Colonic mucosa (tissue), 4 donors: ENCODE measurements at places on chromosomes 6 and 20. TPM values are rescaled to one million over a fixed set of nuclear protein-coding genes. Genes with fewer than 3 reads are reported as not detected.

Gene TMEM244
- total RNA-seq, result not detected

Gene CPXM1
- total RNA-seq, result 0.98 TPM

Gene MAS1
- total RNA-seq, result not detected

Gene SLC17A9
- 54.7 TPM for total RNA-seq

GRCh38 chr6:133396984-133397348, 155.8 kb downstream of the EYA4 start:
- H3K4me1 ChIP-seq, result no peaks in the 10 kb centered on the region
- DNase-seq, result no peak
- no peak overlapping the region for H3K27ac ChIP-seq
- no peak overlapping the region for H3K4me3 ChIP-seq

- peaks cover 19% of the 10 kb centered on the region for H3K4me1 ChIP-seq
- H3K27ac ChIP-seq, result peak within 1 kb of the TSS; percentile 46
- H3K36me3 ChIP-seq, result no peaks in the 10 kb centered on the region
- DNase-seq, result no peak
- peaks cover 28% of the 10 kb centered on the region for H3K27me3 ChIP-seq
Observed at GRCh38 chr20:62367136-62367632, at the start of gene LAMA5. Gene LAMA5 (minus strand): TSS chr20:62367312. CDS start chr20:62367245, 67 bp downstream.

DNA sequence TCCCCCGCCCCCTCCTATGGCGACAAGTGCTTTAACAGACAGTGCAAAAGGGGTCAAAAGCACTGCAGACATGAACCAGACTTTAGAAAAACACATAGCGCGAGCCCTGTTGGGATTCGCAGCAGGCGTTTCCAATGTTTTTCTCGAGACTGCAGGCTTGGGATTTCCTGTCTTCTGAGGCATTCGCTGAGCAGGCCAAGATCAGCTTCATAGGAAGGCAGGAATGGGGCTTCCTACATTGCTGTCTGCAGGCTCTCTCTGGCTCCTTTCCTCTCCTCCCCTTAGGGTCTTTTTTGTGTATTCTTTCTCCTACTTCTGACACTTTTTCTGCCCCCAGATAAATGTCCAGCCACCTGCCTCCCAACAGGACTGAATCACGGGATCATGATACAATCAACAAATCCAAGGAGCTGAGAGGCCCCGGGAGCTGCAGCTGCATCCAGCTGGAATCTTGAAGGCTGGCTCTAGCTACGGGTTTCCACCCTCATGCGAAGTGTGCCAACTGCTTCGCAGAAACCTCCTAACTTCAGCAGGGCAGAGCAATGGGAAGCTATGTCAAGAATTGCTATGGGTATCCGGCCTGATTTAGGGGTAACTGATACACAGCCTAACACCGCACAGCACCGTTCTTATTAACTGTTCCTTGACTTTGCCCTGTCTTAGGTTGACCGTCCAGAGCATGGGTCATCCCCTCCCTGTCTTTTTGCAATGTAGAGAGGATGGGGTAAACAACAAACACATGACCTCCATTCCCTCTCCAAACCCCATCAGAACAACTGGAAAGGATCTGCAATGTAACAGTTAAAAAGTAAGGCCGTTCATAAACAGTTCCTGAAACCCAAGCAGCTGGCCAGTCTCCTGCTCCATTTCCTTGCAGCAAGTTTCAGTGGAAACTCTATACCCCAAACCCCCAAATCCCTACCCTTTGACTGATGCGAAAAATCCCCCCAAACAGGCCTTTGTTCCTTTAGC, 31.5 kb downstream of the SNX5 start:
- H3K4me1 ChIP-seq, result no peaks in the 10 kb centered on the region
- peak; percentile 66 for DNase-seq
- H3K36me3 ChIP-seq, result no peaks in the 10 kb centered on the region

- no peaks in the 10 kb centered on the region for H3K4me1 ChIP-seq
- H3K27me3 ChIP-seq, result no peaks in the 10 kb centered on the region
- DNase-seq, result no peak
- H3K36me3 ChIP-seq, result no peaks in the 10 kb centered on the region
Observed at GRCh38 chr6:40855168-40855880, 183.7 kb downstream of the UNC5CL start.

GRCh38 chr6:139027620-139028182, 844 bp upstream of the ABRACL start:
- peak overlapping the region; percentile 87 for H3K4me3 ChIP-seq
- DNase-seq, result peak; percentile 63
- peak overlapping the region; percentile 85 for H3K27ac ChIP-seq

- no peaks in the 10 kb centered on the region for H3K27me3 ChIP-seq
- H3K4me1 ChIP-seq, result no peaks in the 10 kb centered on the region
- no peak overlapping the region for H3K4me3 ChIP-seq
- no peak overlapping the region for H3K27ac ChIP-seq
- DNase-seq, result no peak
Observed at GRCh38 chr20:17783671-17784070, 83.9 kb downstream of the BANF2 start.

Gene SOBP
- 0.67 TPM for total RNA-seq

- DNase-seq, result no peak
- H3K36me3 ChIP-seq, result no peaks in the 10 kb centered on the region
- H3K27ac ChIP-seq, result no peak overlapping the region
- H3K27me3 ChIP-seq, result no peaks in the 10 kb centered on the region
- H3K4me3 ChIP-seq, result no peak overlapping the region
- H3K4me1 ChIP-seq, result no peaks in the 10 kb centered on the region
Observed at GRCh38 chr6:24154121-24154520, 28.1 kb downstream of the NRSN1 start.

- peak overlapping the region; percentile 95 for H3K27ac ChIP-seq
- no peak overlapping the region for H3K4me3 ChIP-seq
- H3K36me3 ChIP-seq, result no peaks in the 10 kb centered on the region
- no peaks in the 10 kb centered on the region for H3K27me3 ChIP-seq
- H3K4me1 ChIP-seq, result peaks cover 43% of the 10 kb centered on the region
Observed at GRCh38 chr6:35047265-35048011, 93.7 kb downstream of the TCP11 start.

GRCh38 chr20:25865715-25866656, 169.3 kb upstream of the ZNF337 start:
- no peaks in the 10 kb centered on the region for H3K36me3 ChIP-seq
- H3K27me3 ChIP-seq, result peaks cover 10% of the 10 kb centered on the region
- H3K27ac ChIP-seq, result no peak overlapping the region
- H3K4me3 ChIP-seq, result no peak overlapping the region
- H3K4me1 ChIP-seq, result no peaks in the 10 kb centered on the region

Gene CRISP2
- total RNA-seq, result not detected

DNA sequence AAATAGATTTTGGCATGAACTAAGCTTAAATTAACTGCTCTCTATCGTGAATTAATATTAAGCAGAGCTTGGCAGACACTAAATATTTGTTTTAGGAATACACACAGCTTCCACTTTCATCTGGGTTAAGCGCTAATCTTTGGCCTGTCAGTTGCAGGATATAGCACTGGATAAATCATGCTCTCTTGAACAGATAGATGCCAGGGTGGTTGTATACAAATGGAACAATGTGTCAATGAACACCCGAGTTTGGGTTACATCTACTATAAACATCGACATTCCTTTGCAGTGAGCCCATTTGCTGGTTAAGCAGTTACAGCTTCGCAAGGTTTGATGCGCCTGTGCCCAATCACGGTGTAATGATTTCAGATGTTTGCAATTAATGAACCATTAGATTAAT, 338.2 kb upstream of the ZFP64 start:
- no peak overlapping the region for H3K27ac ChIP-seq
- no peak for DNase-seq
- no peaks in the 10 kb centered on the region for H3K4me1 ChIP-seq
- no peak overlapping the region for H3K4me3 ChIP-seq

Gene TREML1
- total RNA-seq, result not detected

DNA sequence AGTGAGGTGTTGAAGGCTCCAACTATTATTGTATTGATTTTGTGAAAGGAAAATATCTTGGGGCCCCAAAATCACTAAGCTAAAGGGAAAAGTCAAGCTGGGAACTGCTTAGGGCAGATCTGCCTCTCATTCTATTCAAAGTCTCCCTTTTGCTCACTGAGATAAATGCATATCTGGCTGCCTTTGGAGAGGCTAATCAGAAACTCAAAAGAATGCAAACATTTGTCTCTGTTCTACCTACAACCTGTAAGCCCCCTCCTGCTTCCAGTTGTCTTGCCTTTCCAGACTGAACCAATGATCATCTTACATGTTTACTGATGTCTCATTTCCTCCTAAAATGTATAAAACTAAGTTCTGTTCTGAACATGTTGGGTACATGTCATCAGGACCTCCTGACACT, 125.9 kb downstream of the HTR1B start:
- no peak overlapping the region for H3K4me3 ChIP-seq
- no peaks in the 10 kb centered on the region for H3K4me1 ChIP-seq
- DNase-seq, result no peak
- H3K27me3 ChIP-seq, result no peaks in the 10 kb centered on the region

DNA sequence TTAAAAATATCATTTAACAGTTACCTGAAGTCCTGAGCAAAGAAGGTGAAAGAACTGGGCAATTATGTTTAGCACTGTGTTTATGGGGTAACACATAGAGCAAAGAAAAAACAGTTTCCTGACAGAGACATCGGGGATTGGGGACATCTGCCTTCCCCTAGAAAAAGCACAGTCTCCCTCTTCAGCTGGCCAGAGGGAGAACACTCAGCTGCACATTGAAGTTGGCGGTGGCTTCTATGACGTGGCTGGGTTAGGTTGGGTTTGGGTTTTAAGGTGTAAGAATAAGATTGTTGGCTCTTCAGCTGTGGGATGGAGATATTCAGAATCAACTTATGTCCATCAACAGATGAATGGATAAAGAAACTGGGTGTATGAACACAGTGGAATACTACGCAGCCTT, 124.0 kb upstream of the DTNBP1 start:
- no peak overlapping the region for H3K27ac ChIP-seq
- H3K36me3 ChIP-seq, result no peaks in the 10 kb centered on the region
- no peaks in the 10 kb centered on the region for H3K27me3 ChIP-seq
- H3K4me1 ChIP-seq, result no peaks in the 10 kb centered on the region

DNA sequence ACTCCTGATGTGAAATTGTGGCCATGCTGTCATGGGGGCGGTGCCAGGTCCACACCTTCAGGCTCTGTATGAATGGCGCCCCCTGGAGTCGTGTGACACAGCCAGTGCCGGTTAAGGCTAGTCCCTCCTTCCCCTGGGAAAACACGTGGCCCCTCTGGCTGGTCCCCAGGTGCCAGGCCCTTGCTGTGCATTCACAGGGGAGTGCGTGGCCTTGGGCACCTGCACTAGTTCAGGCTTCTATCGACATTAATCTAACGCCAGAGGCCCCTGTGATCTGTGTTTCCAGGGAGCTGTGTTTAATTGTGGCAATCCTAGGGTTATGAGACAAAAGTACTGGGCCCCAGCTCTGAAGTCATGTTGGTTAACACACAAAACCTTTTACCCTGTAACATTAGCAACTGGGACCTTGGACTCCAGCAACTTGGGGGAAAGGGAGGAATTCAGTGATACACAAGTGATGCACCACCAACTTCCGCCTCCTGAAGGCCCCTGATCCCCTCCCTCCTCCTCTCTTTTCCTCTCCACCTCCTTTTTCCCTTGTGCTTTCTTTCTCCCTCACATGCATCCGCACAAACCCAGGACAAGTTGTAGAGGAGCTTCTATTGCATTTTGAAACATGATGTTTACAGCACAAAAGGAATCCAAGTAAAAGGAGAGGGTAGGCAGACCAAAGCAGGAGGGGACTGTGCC, 74.0 kb downstream of the SSR1 start:
- DNase-seq, result peak; percentile 94
- H3K27ac ChIP-seq, result no peak overlapping the region
- no peaks in the 10 kb centered on the region for H3K27me3 ChIP-seq
- H3K4me3 ChIP-seq, result no peak overlapping the region
- peaks cover 3% of the 10 kb centered on the region for H3K36me3 ChIP-seq
- H3K4me1 ChIP-seq, result peaks cover 25% of the 10 kb centered on the region

Gene KIF6
- total RNA-seq, result 0.17 TPM

DNA sequence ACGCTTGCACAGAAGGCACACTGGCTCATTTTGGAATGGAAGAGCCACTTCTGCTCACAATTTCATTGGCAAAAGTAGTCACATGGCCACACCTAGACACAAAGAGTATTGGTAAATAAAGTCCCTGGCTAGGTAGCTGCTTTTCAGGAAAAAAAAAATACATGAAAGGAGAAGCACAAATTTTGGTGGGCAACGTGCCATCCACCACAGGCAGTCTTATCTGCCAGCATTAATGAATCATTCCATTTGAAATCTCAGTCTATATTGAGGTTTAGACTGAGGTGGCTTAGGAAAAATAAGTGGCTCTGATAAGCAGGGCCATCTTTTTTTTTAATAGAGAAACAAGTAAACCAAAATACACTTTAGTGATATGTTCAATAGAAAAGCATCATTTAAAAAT, 44.3 kb downstream of the ADGRB3 start:
- H3K27me3 ChIP-seq, result no peaks in the 10 kb centered on the region
- H3K27ac ChIP-seq, result no peak overlapping the region
- H3K4me1 ChIP-seq, result no peaks in the 10 kb centered on the region
- no peaks in the 10 kb centered on the region for H3K36me3 ChIP-seq
- H3K4me3 ChIP-seq, result no peak overlapping the region

DNA sequence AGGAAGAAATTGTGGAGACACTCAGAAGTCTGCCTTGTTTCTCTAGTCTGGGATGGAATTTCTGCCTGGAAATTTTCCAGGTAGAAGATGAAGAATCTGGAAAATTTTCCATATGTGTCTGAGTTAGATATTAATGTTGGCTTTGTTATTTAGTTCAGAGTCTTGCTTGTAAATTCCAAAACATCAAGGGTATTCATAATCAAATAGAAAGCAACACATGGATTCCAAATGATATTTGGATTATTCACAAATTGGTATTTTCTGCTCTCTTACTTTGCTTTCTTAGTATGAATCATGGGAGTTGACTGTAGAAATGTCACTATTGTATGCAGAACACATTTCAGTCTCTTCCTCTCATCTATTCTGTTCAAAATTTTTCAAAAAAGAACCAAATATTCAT, 116.0 kb downstream of the GRIK2 start:
- no peaks in the 10 kb centered on the region for H3K4me1 ChIP-seq
- no peaks in the 10 kb centered on the region for H3K27me3 ChIP-seq
- no peak overlapping the region for H3K27ac ChIP-seq
- DNase-seq, result no peak
- H3K4me3 ChIP-seq, result no peak overlapping the region

DNA sequence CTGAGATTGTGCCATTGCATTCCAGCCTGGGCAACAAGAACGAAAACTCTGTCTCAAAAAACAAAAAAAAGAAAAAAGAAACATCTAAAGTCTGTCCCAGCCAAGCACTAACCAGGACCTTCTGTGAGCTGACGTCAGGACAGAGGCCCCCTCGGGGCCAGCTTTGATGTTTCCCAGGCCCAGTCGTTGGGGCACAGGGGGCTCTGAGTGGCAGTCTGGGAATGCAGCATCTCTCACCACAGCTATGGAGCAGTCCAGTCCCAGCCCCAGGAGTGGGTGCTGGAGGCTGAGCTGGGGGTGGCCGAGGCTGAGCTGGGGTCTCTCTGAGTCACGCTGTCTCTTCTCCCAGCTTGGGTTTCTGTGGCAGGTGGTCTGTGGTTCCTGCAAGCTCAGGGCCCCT, 46.0 kb upstream of the SRF start:
- H3K4me3 ChIP-seq, result no peak overlapping the region
- no peak for DNase-seq
- no peaks in the 10 kb centered on the region for H3K36me3 ChIP-seq
- H3K4me1 ChIP-seq, result no peaks in the 10 kb centered on the region

GRCh38 chr6:16258709-16259075, 20.3 kb downstream of the GMPR start:
- no peak overlapping the region for H3K27ac ChIP-seq
- no peaks in the 10 kb centered on the region for H3K27me3 ChIP-seq
- H3K4me1 ChIP-seq, result no peaks in the 10 kb centered on the region
- H3K4me3 ChIP-seq, result no peak overlapping the region

Gene CST4
- total RNA-seq, result not detected

Gene CLDN20
- total RNA-seq, result not detected

- no peak overlapping the region for H3K4me3 ChIP-seq
- no peak for DNase-seq
- no peaks in the 10 kb centered on the region for H3K27me3 ChIP-seq
- H3K4me1 ChIP-seq, result no peaks in the 10 kb centered on the region
Observed at GRCh38 chr6:82781620-82782204, 283.9 kb downstream of the UBE3D start.
